Lung microvascular endothelial cell (primary cell): ENCODE measurements at places on chromosomes 6 and 20. TPM values are rescaled to one million over a fixed set of nuclear protein-coding genes. Genes with fewer than 3 reads are reported as not detected.

DNA sequence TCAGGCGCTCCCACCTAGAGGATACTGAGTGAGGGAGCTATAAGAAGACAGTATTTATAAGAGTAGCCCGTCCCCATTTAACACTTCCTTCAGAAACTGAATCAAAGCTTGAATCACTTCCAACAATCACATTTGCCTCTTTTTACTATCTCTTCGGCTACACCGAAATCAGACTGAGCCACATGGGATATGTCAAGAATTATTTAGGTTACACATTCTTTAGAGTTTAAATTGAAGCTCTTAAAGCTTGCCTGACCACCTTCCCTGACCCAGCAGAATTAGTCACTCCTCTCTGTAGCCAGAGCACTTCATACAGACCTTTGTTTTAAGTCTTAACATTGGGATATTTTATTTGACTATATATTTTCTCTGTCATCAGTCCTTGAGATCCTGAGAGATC is 163.7 kb downstream of the MAFB start:
- DNase-seq, result no peak

- DNase-seq, result no peak
Observed at GRCh38 chr6:158064725-158065251, 83.1 kb downstream of the SYNJ2 start.

- DNase-seq, result no peak
Observed at GRCh38 chr6:46538800-46539480, 47.7 kb upstream of the RCAN2 start.

DNA sequence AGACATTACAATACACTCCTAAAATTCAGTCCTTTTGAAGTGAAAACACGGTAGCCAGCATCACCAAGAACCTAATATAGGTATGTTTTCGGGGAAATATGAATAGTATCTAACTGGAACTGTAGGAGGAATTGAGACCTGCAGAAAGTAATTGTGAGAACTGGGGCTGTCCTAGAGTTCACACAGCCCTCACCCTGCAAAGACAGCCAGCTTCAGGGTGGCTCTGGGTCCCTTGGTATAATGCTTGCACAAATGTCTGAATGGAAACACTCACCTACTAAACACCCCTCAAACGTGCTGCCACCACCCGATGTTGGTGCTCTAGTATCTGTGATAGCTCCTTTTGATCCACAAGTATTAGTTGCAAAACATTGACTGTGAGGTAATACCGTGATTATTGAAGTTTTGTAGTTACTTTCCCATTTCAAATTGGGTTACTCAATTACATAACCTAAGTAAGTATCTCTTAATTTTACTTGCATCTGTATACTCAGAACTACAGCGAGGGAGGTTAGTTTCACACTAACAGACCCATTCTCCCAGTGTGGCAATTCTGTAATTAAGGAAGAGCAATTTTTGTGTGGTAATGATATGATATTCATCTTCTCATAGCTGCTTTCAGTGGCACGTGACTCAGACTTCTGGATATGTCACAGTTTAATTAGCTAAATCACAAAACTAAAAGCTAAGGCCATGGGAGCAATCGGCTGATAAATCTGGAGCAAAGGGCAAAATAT is 129.5 kb downstream of the INSM1 start:
- no peak for DNase-seq

GRCh38 chr20:48744515-48744914 is 83.3 kb downstream of the PREX1 start:
- DNase-seq, result no peak

GRCh38 chr6:79869184-79869583 is 78.2 kb downstream of the ELOVL4 start:
- no peak for DNase-seq

The BFSP1 gene
- total RNA-seq, result 0.60 and 1.7 TPM in 2 replicates
